ENCODE measurements at places on chromosomes 2 and 18.

GRCh38 chr2:11054783-11055678 is 100.2 kb upstream of the SLC66A3 start:
- DNase-seq, result no peak

GRCh38 chr2:45698554-45698953 is 47.1 kb downstream of the PRKCE start:
- no peak for DNase-seq

DNA sequence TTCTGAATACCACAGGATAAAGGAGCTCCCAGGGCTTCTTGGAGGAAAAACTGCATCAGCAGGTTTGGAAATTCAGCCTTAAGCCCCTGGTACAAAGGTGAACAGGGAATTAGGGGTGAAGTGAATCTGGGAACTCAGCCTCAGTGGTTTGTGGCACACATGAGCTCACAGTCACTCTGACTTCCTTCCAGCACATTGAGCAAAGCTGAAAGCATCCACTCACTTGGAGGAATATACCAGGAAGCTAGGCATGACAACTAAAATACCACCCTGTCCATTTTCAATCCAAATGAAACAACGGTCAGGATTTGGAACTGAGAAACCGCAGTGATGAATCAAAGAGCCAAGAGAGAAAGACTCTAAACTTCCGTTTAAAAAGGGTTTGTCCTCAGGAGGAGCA is 216.1 kb downstream of the ICOS start:
- no peak for DNase-seq

GRCh38 chr18:35979112-35979511 is 6.6 kb downstream of the RMP24 start:
- no peak for DNase-seq

GRCh38 chr18:12657684-12658425 is at the start of gene SPIRE1:
Gene SPIRE1 (minus strand): TSS chr18:12658107. CDS start chr18:12657866, 241 bp downstream.
- no peak for DNase-seq

DNA sequence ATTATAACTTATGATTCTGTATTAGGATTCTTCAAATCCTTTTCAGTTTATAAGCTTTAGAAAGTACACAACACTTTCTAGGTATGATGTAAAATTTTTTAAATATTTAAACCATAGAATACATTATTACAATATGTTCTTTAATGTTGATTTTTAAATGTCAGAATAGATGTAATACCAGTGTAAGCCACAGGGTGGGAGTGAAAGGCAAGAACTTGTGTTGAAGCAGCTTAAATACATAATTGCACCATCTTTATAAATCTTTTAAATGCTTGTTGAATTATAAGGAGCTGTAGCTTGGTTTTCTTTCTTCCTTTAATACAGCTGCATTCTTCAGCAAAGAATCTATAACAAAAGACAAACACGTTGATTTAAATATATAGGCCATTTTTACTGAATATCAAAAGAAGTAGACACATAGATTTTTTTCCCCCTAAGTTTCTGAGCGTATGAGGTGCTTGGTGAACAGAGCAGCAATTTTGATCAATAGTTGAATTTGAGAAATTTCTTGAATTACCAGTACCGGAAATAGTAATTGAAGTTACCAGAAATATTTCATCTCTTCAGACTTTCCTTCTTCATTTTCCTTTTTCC is 63.0 kb downstream of the TANK start:
- no peak for DNase-seq

- peak; percentile 15 for DNase-seq
These were observed 15.4 kb upstream of the MLPH start for GRCh38 chr2:237471438-237472186.

DNA sequence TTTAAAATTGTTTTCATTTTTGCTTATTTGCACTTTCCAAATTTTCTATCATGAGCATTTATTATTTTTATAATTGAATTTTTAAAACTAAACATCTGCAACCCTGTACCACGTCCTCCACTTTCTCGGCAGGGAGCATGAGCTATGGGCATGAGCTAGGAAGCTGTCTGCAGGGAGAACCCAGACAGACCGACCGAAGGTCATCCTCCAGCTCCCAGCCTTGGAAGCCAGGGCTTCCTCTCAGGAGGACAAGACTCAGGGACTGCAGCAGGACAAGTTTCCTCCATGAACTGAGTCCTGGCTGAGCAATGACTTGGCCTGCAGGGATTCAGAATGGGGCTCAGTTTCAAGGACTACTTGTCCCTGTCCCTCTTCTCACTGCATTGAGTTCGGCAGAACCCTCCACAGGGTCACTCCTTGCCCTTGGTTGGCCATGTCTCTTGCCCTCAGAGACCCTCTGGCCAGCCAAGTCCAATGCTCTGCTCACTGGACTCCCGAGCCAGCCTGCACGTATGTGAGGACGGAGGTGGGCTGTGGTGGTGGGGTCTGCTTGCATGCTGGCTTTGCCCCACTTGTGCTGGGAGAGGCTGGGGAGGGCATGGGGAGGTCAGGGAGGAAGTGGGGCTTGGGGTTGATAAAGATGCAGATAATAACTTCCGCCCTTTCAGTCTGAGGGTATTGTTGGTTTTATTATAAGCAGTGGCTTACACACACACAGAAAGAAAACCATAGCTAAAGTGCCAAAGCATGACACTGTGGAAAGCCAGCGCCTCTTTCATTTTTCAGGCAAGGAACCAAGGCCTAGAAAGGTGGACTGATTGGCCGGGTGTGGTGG is 6.6 kb downstream of the NMUR1 start:
- DNase-seq, result no peak

Measured in stimulated activated naive CD4-positive, alpha-beta T cell (primary cell).